Sciatic nerve (tissue), 2 donors: ENCODE measurements at places on chromosomes 13 and 19. TPM values are rescaled to one million over a fixed set of nuclear protein-coding genes. Genes with fewer than 3 reads are reported as not detected.

- no peak for DNase-seq
Measured at GRCh38 chr13:20801707-20802106, 27.9 kb upstream of the EEF1AKMT1 start.

RFPL4A gene
- total RNA-seq: not detected

PCDH9 gene
- total RNA-seq: 37.7 TPM

DNA sequence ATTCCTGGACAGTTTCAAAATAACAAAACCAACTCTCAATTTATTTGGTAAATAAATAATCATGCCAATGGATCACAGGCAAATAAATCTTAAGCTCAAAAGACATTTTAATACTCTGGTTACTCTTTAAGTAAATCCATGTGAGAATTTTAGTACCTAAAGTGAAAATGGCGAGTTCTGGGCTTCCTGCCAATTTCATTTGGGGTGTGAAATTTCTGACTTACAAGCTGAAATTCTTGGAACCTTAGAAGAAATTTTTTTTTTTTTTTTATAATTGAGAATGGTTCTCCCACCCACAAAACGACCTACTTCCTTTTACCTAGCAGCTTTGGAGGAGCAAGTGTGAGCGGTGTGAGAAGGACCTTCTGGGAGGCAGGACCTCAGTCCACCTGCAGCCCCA, 354.5 kb upstream of the NBEA start:
- DNase-seq: no peak

ZNF382 gene
- 13.6 TPM for total RNA-seq

GJA3 gene
- total RNA-seq: not detected

GRCh38 chr13:69319656-69320055, 788.0 kb upstream of the ATXN8OS start:
- no peak for DNase-seq

ZNF665 gene
- total RNA-seq: 8.4 TPM

DNA sequence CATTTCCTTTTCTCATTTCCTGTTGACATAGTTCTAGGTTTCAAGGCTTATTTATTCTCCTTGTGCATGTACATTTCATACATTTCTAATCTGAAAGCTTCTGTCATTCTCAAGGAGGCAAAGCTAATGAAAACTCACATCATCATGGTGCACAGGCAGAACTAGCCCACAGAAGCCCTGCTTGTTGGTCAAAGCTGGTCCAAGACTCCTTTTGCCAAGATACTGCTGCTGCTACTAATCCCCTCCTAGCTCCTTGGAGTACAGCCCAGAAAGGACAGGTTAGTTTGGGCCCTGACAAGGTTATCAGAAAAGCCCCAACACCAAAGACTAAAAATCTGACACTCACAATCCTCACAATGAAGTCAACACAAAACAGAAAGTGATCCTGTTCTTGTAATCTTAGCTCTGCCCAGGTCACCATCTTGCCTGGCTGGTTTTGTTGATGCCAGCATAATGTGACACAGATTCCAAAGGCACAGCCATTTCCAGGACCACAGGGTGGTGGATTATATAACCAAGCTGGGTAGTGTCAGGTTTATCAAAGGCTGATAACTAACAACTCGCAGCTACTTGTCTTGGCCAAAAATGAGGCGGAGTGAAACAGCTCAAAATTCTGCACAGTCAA, 417.4 kb downstream of the NDFIP2 start:
- no peak for DNase-seq

GRCh38 chr19:53813996-53814395, 10.1 kb downstream of the NLRP12 start:
- no peak for DNase-seq

IGSF23 gene
- total RNA-seq: not detected

GRCh38 chr19:10112037-10112761, 706 bp downstream of the P2RY11 start:
- no peak for DNase-seq

GRCh38 chr19:50309396-50310125, 19.6 kb downstream of the KCNC3 start:
- no peak for DNase-seq

GRCh38 chr19:18317961-18318800, 4.7 kb downstream of the LSM4 start:
- DNase-seq: no peak

GRCh38 chr13:98486412-98486811, 90.5 kb downstream of the STK24 start:
- peak; percentile 30 for DNase-seq

WBP4 gene
- total RNA-seq: 17.1 TPM

CFAP97D2 gene
- total RNA-seq: not detected

GRCh38 chr19:10892256-10892655, 20.9 kb downstream of the CARM1 start:
- no peak for DNase-seq

ZNF486 gene
- 5.1 TPM for total RNA-seq

KLK3 gene
- total RNA-seq: not detected

DNA sequence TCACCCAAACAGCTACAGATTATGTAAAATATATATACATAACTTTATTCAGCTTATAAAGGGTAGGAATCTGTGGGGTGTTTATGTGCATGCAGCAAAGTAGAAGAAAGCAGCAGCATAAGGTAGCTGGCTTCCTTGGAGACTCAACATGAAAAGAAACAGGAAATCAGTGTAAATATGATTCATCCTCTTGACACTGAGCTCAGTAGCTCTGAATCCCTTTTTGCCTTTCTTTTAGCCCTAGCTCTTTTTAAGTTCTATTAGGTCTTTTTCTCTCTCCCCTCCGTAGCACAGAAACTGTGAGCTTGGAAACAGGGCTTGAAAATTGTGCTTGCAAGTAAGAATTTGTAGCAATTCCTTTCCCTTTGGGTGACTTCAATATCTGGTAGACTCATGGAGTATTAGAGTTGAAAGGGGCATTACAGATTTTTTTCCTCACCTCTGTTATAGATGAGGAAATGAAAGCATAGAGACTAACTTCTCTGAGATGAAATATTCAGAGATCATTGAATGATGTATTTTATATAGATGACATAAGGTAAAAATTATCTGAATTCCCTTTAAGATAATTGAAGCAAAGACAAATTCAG, 314.4 kb downstream of the PCDH9 start:
- no peak for DNase-seq

DNA sequence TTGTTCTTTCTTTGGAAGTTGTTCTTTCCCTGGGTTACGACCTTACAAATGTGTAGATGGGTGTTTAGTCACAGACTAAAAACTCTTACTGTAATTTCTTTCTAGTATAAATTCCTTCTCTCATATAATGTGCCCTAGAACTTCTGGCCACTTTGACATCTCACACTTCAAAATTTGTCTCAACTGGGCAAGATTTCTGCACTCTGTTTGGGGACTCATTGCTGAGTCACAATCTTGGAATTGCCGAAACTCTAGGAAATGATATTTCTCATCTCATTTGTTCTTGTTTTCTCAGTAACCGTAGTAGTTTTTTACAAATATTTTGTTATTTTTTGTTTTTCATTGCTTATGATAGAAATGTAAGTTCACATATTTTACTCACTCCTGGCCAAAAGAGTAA, 2523.2 kb upstream of the PCDH20 start:
- no peak for DNase-seq

- DNase-seq: no peak
Measured at GRCh38 chr13:103948426-103948825, 882.2 kb upstream of the SLC10A2 start.

DNA sequence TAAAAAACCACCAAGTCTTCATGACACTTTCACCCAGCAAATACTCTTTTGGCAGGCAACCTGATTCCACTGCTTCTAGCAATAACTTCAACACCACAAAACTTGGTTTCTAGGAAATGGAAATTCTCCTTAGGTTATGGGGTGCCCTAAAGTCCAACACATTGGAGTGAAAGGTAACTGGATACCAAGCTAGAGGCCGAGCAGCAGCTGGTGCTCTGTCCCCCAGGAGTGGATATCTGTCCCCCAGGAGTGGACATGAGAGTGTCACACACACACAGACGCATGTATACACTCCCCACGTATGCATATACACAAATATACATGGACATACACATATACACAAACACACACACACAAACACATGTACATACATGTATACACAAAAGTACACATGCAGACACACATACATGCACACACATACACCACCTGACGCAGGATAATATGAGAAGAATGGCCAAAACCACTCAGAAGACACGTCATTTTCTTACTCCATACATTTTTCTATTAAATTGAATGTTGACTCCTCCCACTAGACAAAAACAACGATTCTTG, 50.8 kb downstream of the RFX2 start:
- DNase-seq: peak; percentile 19

DNA sequence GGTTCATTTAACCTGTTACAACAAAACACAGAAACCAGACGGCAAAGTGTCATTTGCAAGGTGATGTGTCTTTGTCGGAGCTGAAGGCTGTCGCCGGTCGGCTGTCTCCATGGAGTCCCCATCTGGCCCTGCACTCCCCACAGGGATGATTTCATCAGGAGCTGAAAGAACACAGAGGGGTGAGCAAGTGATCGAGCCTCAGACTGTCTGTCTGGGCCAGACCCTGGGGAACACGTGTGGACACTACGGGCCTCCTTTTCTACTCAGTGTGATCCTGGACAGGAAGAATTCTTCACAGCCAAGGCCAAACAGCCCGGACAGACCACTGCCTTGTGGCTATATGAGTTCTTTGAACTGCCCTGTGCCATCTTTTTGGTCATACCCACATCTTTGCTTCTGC, 85.1 kb downstream of the RNASEH2B start:
- no peak for DNase-seq

DNA sequence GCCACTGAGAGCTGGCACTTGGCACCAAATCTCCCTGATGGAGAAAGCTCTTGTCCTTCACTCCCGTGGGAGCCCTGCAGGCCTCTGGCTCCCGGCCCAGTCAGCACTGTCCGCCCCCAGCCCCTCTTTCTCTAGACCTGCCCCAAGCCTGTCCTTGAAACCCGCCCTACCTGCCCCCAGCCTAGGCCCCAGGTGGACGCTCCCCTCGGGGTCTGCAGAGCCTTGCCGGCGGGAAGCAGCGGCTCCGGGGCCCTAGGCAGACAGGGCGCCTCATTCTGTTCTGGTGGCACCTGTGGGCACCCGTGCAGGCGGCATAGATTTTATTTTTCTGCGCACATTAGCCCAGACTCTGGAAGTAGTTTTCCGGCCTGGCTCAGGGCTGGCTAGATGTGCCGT, 17.6 kb downstream of the IL17D start:
- no peak for DNase-seq

KRTDAP gene
- not detected for total RNA-seq

- DNase-seq: no peak
Measured at GRCh38 chr13:20141238-20142022, 19.4 kb downstream of the GJA3 start.

GRCh38 chr19:49666120-49666444, 349 bp downstream of the BCL2L12 start:
- DNase-seq: no peak
